ENCODE measurements at places on chromosomes 3 and 15.

- no peak for DNase-seq
These were observed 52.4 kb downstream of the TRPM1 start for GRCh38 chr15:31049111-31049510.

DNA sequence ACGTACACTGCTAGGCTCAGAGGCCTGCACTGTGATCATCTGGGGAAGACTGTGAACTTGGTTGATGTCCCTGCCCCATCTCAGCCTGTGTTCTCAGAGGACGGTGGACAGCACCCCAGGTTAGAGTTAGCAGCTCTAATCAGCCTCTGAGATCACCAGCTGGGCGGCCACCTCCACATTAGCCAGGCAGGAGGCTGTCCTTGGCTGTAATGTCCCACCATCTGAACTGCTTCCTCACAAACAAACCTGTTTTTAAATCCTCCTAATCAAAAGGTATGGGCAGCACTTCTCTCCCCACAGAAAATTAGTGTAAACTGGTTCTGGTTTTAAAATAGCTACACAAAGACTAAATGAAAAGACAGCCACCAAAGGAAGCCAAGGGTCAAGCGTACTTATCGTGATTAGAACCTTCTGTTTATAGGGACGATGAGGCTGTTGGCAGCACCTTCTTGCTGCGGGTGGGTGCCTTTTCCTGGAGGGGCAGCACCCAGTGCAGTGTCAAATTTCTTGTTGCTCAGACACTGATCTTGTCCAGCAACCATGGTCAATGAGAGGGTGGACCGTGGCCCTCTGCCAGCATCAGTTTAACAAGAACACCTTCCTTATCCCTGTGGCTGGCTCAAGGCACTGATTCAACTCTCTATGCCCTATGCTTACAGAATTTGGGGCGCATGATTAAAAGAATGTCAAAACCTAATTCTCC, 24.6 kb downstream of the ACSBG1 start:
- no peak for DNase-seq

DNA sequence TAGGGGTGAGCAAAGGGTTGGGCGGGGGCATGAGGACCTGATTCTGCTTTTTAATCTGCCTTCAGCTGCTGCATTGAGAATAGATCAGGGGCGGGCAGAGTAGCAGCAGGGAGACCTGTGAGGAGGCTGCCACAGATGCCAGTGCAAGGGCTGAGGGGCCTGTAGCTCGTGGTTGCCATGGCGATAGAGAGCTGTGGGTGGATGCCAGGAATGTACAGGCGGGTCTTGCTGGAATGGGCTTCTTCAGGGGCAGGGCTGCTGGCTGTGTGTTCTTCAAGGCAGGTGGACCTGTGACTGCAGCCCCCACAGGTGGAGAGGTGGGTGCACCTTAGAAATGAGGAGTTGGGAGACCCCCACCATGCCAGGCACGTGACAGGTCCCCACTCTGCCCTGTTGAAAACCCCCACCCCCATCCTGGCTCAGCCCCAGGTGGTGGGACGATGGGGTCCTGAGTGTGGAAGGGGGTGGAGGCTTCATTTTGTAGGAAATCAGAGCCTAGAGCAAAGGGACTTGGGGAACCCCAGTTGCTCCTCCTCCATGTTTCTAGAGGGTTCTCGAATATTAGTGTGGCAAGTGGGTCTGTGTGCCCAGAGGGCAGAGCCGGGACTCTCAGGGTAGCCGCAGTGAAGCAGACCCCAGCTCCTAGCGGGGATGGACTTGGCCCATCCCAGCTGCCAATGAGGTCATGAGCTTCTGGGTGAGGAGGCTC, 38.3 kb downstream of the SLC6A6 start:
- DNase-seq, result peak; percentile 8

DNA sequence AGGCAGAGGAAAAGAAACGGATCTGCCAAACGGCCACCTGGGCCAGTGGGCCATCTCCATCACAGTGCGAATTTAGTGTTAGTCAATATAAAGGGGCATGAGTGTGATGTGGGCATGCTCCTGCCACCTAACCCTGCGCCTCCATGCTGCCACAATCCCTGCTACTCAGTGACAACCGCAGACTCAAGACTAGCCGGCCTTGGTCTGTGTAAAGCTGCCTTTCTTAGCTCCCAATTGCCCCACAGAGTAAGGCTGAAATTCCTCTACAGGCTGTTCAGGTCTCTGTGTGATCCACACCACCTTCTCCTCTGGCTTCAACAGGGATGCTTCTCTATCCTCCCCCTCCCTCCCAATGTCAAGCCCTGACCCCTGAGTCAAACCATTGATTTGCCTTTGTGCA, 269.7 kb downstream of the XXYLT1 start:
- no peak for DNase-seq

GRCh38 chr15:38691965-38692788, 127.6 kb upstream of the RASGRP1 start:
- no peak for DNase-seq

- no peak for DNase-seq
These were observed 36.1 kb upstream of the SLC25A36 start for GRCh38 chr3:140905559-140905958.

GRCh38 chr15:46278062-46278461, 643.2 kb downstream of the SQOR start:
- no peak for DNase-seq

DNA sequence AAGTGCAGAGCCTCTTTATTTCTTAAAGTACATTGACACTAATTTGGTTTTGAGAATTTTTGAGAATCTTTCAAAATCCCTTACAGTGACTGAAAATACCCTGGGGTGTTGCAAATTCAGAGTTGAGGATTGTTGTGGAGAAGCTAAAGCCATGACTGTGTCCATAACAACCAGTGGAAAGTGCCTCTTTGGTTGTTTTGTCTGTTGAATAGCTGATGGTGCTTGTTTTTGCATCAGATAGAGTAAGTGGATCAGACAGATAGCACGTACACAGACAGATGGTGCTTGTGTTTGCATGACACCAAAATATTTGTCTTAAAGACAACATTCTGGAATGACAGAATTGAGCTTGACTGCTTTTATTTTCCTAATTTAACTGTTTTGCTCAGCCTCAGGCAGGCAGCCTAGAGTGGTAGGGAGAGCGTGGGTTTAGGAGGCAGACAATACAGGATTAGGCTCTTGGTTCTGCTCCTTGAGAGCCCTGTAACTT, 265.0 kb downstream of the IL20RB start:
- no peak for DNase-seq

DNA sequence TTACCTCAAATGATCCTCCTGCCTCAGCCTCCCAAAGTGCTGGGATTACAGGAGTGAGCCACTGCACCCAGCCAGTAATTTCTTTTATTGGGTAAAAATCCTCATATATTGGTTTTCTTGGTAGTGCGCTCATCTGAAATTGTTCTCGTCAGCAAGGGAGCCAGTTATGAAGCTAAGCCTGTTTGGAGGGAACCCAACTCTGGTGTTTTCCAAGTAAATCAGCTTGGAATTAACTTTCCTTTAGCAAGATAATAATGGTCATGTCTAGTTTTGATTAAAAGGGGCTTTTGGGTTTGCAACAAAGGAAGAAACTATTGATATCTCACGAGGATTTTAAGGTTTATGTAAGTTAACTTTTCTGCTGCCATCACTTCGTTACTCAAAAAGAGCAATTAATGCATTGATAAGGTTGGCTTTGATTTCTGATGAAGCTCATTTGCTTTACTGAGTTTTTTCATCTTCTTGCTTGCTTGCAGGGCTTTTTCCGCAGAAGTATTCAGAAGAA, 72.7 kb downstream of the RARB start:
- no peak for DNase-seq

DNA sequence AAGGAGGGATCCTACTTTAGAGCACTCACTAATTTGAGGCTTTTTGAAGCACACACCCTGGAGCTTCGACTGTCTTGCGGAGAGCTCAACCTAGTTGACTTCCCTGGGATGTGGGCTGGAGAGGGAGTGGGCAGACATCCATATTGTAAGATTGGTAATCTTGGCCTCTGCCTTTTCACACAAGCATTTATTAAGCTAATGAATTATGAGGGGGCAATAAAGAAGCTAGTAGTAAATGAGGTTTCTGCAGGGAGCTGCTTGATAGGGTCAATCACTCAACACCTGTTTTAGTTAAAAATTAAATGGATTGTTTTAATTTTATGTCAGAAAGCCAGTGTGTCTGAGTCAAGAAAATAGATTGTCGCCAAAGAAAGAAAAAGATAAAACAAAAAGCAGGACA, 76.3 kb downstream of the PDZRN3 start:
- DNase-seq, result no peak

- DNase-seq, result no peak
These were observed 70.1 kb downstream of the LMLN start for GRCh38 chr3:198030125-198030524.

DNA sequence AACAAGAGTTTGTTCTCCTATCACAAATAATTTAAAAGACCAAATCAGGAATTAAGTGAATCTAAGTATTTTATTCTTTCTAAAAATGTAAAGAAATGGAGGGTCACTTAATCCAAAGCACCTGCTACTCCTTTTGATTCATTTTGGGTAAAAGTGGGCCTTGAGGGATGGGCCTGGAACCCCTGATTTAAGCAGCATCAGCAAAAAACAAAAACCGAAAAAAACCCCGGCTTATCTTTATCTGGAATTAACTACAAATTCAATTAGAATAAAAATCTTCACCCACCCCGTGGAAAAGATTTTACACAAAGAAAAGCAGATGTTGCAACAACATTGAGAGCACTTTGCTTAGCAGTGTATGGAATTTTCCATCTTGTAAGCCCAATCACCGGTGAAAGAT, 1018.2 kb downstream of the MCTP2 start:
- DNase-seq, result no peak

- DNase-seq, result no peak
These were observed 122.2 kb downstream of the ANXA2 start for GRCh38 chr15:60275624-60276023.

All from COLO829 (cell line).